HS-5 (cell line): ENCODE measurements at places on chromosomes 7 and 10.
A peak's percentile ranks its signal among the peaks of the same experiment; 100 is the strongest.

GRCh38 chr10:85902051-85902450, 464.5 kb downstream of the GRID1 start:
- DNase-seq, result no peak

GRCh38 chr7:39252916-39253315, 275.2 kb downstream of the POU6F2 start:
- no peak for DNase-seq

DNA sequence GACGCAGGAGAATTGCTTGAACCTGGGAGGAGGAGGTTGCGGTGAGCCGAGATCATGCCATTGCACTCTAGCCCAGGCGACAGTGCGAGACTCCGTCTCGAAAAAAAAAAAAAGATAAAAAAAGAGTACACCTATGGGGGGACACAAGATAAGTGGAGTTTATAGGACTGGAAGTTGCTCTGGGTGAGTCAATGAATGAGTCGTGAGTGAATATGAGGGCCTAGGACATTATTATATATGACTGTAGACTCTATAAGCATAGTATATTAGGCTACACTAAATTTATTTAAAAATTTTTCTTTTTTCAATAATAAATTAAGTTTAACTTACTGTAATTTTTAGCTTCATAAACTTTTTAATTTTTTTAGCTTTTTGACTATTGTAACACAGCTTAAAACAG, 19.4 kb upstream of the SGCE start:
- DNase-seq, result no peak

DNA sequence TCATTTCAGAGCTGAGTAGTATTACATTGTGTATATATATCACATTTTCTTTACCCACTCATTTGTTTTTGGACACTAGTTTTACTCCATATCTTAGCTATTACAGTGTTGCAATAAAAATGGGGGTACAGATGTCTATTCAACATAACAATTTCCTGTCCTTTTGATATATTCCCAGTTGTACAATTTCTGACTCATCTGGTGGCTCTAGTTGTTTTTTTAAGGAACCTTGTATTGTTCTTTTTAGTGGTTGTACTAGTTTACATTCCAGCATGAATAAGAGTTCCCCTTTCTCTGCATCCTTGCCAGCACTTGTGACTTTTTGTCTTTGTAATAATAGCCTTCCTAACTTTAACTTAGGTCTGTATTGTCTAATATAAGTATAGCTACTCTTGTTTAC, 739.9 kb downstream of the XPNPEP1 start:
- peak; percentile 15 for DNase-seq

GRCh38 chr10:21523557-21524008, 1.9 kb downstream of the SKIDA1 start:
- no peak for DNase-seq

DNA sequence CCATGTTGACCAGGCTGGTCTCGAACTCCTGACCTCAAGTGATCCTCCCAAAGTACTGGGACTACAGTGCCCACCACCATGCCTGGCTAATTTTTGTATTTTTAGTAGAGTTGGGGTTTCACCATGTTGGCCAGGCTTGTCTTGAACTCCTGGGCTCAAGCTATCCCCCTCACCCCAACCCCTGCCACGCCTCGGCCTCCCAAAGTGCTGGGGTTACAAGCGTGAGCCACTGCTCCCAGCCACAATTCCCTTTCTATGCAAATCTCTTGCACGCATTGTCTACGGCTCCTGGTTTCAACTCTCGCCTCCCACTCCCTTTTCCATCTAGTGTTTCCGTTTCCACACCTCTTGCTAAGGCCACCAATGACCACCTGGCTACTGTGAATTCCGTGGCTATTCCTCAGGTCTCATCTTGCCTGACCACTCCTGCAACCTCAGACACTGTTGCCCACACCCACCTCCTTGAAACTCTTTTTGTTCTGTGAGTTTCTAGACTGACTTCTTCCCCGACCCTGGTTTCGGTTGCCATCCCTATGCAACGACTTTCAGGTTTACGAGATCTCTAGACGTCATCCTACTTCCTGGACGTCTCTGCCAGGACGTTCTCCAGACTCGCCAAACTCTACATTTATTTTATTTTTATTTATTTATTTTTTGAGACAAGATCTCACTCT, 3.4 kb downstream of the CLDN3 start:
- DNase-seq, result no peak

GRCh38 chr7:30321882-30322192, 37.4 kb downstream of the ZNRF2 start:
- no peak for DNase-seq

GRCh38 chr7:91137153-91137787, 127.0 kb upstream of the FZD1 start:
- DNase-seq, result no peak

- DNase-seq, result no peak
These were observed 484.2 kb downstream of the PLXNA4 start for GRCh38 chr7:132092106-132092505.

- no peak for DNase-seq
These were observed 51.8 kb upstream of the PRR15 start for GRCh38 chr7:29511851-29512250.

- DNase-seq, result no peak
These were observed 49.3 kb downstream of the COL28A1 start for GRCh38 chr7:7486362-7486761.
